H54 (cell line): ENCODE measurements at places on chromosomes 3 and 15.

- no peak for DNase-seq
Measured at GRCh38 chr15:72890043-72890442, 106.5 kb upstream of the ADPGK start.

DNA sequence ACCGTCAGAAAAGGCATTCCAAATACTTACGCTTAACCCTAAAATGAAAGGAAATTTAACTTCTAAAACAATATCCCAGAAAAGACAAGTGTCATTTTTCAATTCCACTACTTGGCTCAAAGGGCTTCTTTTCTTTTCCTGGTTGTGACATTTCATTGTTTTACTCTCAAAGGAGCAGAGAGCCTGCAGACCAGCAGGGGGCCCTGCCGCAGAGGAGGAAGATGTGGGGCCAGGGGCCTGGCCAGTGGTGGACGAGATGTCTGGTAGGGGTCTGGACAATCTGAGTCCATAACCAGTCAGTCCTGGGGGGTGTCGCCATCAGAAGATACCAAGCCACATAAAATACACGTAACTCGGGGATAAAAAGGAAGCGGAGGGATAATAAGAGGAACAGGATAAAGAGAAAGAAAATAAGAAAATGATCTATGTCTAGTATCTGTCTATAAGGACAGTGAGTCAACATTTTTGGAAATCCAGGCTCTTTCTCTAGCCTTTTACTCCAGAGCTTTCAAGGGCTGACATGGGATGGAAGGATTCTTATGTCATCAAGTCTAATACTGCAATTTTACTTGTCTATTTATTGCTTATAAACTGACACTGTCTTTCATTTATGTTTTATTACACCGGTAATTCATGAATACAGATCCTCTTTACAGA is 54.2 kb upstream of the ARHGEF3 start:
- no peak for DNase-seq

GRCh38 chr3:155880286-155880685 is 9.8 kb downstream of the GMPS start:
- DNase-seq: no peak

GRCh38 chr3:14689247-14689980 is 14.5 kb downstream of the C3orf20 start:
- no peak for DNase-seq

GRCh38 chr3:66483409-66483906 is 17.4 kb downstream of the LRIG1 start:
- DNase-seq: no peak

- DNase-seq: no peak
Measured at GRCh38 chr15:27358751-27359434, 387.9 kb downstream of the GABRG3 start.
